Stimulated activated CD4-positive, alpha-beta T cell treated with anti-CD3 and anti-CD28 coated beads, Interleukin-1b, Interleukin-23, amount 100 ng/mL, for 1 hour (primary cell): ENCODE measurements at places on chromosomes 16 and 17.

- DNase-seq: peak; percentile 68
These were observed 43.0 kb upstream of the ZNF750 start for GRCh38 chr17:82882715-82883418.

- no peak for DNase-seq
These were observed 264.9 kb downstream of the FTO start for GRCh38 chr16:53968896-53969295.

- DNase-seq: no peak
These were observed 10.7 kb downstream of the EPOP start for GRCh38 chr17:38663964-38664644.

DNA sequence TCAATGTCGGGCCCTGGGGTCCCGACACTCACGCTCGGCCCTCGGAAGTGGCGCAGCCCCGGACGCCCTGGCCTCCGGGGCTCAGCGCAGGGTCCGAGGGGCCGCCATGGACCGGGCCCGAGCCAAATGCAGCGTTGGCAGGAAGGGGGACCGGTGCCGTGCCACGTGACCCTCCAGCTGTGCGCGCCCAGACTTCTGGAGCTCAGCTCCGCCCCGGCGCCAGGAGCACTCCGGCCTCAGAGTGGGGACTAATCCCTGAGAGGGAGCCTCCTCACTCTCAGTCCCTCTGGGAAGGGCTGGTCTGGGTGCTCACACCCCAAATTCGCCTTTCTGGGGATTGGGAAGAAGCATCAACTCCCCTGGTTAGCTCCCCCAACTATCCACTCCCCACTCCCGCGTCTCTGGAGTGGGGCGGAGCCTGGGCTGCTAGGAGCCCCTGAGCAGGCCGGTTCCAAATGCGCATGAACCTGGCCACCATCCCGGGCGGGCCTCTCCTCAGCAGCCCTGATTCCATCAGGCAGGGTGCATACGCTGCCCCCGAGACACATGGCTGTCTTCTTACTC is at the start of gene B3GNT9:
Gene B3GNT9, minus strand, starts transcription at position 166 of the 564 bp plus-strand sequence. CDS start 513 bp downstream, outside the sequence.
- no peak for DNase-seq

- DNase-seq: no peak
These were observed 13.3 kb downstream of the NDUFAF8 start for GRCh38 chr17:81252326-81252986.

DNA sequence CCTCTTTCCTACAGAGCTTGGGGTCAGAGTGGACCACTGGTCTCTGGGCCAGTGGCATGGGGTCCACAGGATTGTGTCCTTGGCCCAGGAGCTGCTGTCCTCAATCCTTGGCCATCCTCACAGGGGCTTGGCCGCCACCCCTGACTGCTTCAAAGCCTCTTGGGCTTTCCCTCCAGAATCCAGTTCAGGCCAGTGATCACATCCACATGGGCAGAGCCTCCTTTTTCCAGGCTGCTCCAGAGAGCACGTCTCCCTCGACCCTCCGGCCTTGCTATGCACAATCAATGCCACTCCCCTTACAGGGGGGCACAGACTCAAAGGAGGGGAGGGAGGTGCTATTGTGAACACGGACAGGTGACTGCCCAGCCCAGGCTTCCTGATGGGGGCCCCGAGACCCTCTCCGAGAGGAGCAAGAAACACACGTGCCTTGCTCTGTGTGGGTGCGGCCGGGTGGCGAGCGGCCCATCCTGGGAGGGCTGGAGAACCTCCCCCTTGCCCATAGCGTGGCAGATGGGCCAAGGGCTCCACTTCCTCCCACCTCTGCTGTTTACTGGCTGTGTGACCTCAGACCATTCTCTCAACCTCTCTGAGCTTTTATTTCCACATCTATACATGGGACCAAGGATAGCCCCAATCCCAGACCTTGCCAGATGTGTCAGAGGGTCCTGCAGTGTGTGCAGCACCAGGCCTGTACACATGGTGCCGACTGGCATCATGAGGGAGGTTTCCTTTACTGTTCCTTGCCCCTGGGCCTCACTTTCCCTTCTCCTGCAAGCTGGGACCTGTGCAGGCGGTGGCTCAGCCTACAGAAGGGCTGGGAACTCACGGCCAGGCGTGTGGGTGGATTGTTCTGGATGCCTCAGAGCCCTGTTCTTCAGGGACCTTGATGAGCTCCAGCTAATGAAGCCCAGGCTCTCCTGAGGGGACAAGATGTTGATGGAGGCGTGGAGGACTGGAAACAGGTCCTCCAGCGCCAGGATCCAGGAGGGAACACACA is 229.0 kb upstream of the GSE1 start:
- no peak for DNase-seq

GRCh38 chr17:48471817-48472410 is 41.9 kb upstream of the SKAP1 start:
- no peak for DNase-seq

DNA sequence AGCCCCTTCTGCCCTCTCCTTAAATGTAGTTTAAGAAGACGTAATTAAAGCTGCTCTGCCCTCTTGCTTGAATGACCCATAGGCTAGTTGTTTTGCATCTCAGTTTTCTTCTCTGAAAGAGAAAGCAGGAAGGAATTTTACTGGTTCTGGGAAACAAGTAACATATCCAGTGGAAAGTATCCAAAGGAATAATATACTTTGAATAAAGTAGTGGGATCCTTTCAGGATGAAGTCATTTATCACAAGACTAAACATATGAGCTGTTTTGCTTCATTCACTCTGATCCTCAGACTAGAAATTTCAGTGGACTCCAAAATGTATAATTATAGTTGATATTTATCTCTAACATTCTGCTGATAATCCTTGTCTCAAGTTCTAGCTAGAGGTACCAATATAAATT is 1297.6 kb upstream of the GOT2 start:
- no peak for DNase-seq

- no peak for DNase-seq
These were observed 117.9 kb upstream of the AXIN2 start for GRCh38 chr17:65679165-65679845.

GRCh38 chr16:73536931-73537330 is 489.0 kb upstream of the ZFHX3 start:
- no peak for DNase-seq

- DNase-seq: no peak
These were observed 2.4 kb downstream of the CCR7 start for GRCh38 chr17:40562838-40563219.

DNA sequence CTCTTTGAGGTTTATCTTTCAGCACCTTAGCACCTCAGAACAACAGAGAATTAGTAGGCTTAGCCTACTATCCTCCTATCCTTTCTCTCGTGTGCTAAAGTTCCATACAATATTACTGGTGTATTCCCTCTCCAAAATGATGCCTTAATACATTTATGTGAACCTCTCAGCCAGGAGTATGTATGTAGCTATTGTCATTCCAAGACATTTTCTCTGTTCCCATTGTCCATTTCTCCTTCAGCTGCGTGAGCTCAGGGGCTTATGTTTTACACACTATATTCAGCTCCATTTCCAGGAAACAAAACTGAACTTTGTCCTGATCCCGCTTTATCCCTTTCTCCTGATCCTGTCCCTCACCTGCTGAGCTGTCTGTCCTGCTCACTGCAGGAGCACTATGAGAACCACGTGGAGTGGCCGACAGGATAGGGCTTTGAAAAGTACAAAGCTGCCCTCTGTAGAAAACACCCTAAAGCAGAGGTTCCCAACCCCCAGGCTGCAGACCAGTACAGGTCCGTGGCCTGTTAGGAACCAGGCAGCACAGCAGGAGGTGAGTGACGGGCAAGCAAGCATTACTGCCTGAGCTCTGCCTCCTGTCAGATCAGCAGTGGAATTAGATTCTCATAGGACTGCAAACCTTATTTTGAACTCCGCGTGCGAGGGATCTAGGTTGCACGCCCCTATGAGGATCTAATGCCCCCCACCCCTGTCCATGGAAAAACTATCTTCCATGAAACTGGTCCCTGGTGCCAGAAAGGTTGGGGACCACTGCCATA is 55.7 kb downstream of the CENPV start:
- DNase-seq: no peak

DNA sequence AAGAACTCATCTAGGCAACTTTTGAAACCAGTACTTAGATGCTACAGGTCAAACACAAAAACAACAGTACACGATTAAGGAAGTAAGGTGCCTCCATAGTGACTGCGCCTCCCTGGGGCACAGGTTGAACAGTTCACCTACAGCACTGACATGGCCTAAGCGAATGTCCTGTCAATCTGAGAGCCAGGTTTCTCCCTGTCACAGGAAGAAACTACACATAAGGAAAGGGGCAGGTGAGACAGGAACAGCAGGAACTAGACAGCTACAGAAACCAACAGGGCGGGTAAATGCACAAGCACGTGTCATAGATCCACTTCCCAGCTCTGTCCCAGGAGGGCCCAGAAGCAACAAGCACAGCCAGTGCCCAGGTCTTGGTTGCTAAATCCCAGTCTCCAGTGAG is 8.0 kb upstream of the ARHGDIA start:
- no peak for DNase-seq

- DNase-seq: no peak
These were observed 76.3 kb upstream of the WSB1 start for GRCh38 chr17:27217631-27218030.

GRCh38 chr16:1363501-1364041 is 11.8 kb downstream of the GNPTG start:
- peak; percentile 61 for DNase-seq

DNA sequence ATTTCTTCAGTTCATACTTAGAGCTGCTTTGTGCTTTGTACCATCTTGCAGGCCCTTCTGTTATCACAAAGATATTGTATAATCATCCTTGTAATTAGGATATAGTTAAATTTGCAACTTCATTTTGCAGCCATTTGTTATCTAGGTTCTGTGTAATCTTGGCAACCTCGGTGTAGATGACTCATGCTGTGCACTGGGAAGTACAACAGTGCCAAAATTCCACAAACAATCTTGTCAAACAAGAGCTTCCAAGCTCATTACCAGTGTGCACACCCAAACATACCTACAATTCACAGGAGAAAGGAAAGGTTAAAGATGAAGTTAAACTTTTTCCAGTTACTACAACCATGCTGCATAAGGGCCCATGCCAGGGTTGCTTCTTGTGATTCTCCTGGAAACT is 1231.8 kb downstream of the CDH11 start:
- DNase-seq: no peak

- DNase-seq: no peak
These were observed 12.7 kb downstream of the SEC14L1 start for GRCh38 chr17:77153472-77153871.

DNA sequence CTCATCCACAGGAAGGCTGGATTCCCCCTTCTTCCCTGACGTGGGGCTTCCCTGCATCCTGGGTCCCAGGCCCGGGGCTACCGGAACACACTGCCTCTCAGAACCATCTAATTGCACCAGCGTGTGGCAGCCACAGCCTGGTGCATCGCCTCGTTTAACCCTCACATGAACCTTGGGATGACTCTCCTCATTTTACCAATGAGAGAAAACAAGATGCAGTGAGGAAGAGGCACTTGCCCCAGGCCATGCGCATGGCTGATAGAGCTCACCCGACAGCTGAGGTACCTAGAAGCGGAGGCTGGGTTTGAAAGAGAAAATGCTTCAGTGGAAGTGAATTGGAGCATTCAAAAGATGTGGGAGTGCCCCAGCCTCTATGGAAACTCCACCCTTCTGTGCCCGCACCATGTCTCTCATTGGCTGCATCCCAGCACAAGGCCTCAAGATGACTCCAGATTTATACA is 162.3 kb downstream of the KATNIP start:
- DNase-seq: no peak

DNA sequence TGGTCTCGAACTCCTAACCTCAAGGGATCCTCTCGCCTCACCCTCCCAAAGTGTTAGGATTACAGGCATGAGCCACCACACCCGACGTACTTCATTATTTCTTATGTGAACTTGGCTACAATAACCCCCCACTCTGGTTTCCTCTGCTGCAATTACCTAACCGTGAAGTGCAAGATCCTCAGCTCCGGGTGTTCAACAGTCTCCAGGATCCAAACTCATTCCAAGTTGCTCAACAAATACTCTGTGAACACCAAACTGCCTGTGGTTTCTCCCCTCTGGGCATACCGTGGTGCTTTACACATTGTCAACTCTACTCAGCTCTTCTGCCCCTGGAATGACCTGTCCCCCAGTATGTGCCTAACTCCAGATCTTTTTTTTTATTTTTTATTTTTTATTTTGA is 6.8 kb upstream of the SULT1A1 start:
- DNase-seq: no peak

DNA sequence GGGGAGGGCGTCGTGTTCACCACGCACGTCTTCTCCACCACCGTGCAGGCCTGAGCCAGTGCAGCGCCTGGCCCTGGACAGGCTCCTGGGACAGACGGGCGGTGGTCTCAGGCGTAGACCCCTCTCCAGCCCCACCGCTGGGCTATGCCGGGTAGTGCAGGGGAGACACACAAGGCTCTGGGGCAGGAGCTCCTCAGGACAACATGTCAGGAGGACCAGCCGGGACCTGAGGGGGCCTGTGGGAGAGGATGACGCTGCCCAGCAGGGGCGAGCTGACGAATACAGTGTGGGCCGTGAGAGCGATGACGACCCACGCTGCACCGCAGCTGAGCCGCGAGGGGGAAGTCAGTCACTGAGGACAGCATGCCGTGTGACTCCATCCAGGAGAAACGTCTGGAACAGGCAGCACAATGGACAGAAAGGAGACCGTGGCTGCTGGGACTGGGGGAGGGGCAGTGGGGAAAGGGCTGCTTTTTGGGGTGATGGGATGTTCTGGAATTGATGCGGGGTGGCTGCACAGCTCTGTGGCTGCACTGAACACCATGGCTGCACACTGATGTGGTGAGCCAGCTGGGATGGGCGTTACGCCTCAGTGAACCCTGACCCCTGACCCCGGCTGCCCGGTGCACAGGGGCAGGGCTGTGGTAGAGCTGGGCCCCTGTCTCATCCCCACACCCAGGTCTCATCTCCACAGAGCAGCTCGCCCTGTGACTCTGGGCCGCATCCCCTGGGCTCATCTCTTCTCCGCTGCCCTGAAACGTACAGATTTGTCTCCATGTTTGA is 20.2 kb downstream of the DNASE1 start:
- DNase-seq: no peak
